ENCODE measurements at places on chromosomes 3 and 15.
A peak's percentile ranks its signal among the peaks of the same experiment; 100 is the strongest.

DNA sequence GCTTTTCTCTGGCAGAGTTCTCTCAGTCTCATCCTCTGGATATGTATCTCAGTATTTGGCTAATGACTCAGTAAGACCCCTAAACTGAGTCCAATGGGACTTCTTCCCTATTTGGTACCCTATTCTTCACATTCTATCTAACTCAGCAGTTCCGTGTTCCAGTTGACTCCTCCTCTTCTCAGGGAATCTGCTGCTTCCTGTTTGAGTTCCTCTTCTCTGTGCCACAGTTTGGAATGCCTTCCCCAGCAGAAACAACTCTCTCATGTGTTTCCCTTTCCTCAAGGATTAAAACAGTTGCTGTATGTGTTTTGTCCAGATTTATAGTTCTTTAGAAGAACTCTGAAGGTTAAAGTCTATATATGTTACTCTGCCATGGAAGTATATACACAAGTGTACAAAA, 344.0 kb upstream of the RARB start:
- no peak for DNase-seq

GRCh38 chr3:46193436-46193835, 14.7 kb downstream of the CCR1 start:
- peak; percentile 19 for DNase-seq

GRCh38 chr3:29898171-29898965, 617.5 kb downstream of the RBMS3 start:
- DNase-seq = no peak

GRCh38 chr15:62588938-62589670, 424.0 kb upstream of the C2CD4B start:
- peak; percentile 88 for DNase-seq

DNA sequence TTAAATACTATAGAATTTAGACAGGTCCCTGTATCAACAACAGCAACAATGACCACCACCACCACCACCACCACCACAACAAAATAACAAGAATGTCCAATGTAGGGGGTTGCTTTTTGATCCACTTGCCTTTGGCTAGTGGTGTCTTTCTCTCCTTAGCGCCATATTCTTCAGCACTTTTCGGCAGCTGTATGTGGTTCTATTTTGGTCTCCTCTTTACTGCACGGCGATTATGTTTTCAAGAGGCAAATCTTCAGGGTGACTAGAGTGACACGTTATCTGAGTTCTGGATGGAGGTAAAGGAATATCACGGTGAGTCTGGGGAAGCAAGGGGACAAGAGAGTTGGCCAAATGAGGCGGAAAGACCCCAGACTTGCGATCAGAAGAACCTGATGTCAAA, 56.1 kb downstream of the ST6GAL1 start:
- no peak for DNase-seq

DNA sequence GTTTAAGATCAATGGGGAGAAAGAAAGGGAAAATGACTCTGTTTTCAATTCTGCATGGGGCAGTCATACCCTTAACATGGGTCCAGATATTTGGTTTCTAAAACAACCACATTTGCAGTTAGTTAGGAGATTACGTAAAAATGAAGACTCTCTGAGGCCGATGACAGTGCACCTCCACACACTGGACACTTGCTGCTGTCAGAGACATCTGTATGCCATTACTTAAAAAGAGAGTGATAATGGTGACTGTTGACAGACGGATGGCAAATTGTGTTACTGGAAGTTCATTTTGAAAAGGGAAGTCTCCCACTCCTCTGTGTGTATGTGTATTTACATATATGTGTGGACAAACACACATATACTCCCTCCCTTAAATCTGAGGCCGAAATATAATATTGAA, 304.5 kb upstream of the SEMA6D start:
- no peak for DNase-seq

DNA sequence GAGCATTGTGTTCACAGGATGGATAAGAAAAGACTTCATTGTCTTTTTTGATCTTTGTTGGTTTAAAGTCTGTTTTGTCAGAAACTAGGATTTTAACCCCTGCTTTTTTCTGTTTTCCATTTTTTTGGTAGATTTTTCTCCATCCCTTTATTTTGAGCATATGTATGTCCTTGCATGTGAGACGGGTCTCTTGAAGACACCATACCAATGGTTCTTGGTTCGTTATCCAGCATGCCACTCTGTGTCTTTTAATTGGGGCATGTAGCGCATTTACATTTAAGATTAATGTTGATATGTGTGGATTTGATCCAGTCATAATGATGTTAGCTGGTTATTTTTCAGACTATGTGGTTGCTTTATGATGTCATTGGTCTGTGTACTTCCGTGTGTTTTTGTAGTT, 687.0 kb downstream of the NAALADL2 start:
- DNase-seq = no peak

- DNase-seq = no peak
These were observed 213.2 kb upstream of the ARRDC4 start for GRCh38 chr15:97747342-97747741.

DNA sequence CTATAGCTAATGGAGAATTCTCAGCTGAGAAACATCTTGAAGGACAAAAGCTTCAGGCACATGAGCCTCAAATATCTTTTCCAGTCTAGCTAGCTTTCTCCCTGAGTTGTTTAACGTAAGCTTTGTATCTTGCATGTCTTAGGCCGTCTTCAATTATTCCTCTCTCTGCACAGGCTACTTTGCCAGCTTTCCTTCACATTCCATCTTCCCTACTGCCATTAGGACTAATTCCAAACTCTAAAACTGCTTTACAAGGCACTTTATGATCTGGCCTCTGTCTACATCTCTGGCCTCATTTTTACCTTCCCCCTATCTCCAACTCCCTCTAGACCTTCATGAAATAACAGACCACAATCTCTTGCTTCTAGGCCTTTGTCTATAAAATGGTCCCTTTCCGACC, 171.4 kb downstream of the GREM1 start:
- DNase-seq = peak; percentile 59

- DNase-seq = no peak
These were observed 1.0 kb upstream of the LYZL4 start for GRCh38 chr3:42411429-42411828.
